ENCODE measurements at places on chromosomes 5 and 9.

DNA sequence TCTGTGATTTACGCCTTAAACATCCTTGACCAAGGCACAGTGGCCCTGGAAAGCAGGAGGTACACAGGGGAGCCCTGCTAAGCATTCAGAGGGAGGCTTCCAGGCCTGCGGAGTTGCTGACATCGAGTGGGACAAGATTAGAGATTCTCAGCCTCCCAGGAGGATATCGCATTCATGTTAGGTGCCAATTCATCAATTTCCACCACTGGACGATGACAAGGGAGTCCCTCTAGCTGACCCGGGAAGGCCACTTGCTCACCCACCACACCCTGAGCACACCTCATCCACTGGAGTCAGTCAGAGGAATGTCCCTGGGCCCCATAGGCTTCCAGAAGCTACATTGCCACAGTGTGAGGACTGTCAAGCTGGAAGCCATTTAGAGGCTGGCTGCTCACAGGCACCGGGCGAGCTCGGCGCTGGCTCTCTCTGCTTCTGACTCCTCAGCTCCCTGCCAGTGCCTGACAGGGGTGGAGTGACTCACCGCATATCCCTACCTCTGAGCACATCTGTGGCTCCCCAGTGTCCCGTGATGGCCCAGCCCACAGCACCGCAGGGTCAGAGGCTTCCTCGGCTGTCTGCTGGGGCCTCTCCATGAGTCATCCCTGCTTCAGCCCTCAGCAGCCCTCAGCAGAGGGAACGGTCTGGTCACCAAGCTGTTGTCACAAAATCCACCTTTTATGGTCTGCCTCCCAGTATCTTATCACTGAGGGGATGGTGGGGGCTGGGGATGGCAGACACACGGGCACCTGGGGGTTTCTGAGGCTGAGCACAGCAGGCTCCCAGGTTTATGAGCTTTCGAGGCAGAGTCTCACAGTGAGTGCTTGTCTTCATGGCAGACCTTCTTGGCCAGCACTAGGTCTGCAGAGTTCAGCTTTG, 117.5 kb downstream of the ZNF608 start:
- DNase-seq, result peak; percentile 97

GRCh38 chr5:89095341-89095740, 212.4 kb upstream of the MEF2C start:
- DNase-seq, result no peak

DNA sequence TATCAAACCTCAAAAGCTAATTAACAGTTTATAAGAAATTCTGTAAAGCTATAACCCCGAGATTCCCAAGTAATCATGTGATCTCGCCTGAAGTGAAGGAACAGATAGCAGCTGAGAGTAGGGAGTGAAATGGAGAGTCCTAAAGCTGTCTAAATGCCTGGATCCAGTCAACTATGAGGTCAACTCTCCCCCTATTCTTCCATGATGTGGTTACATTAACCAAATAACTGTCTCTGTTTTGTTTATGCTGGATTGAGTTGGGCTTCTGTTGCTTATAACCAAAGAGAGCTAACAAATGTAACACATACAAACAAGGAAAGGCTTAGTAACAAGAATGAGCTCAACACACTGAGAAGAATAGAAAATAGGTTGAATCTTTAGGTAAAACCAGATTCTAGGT, 41.6 kb downstream of the GKAP1 start:
- no peak for DNase-seq

GRCh38 chr9:119827526-119827925, 458.3 kb upstream of the BRINP1 start:
- no peak for DNase-seq
